ENCODE measurements at places on chromosomes 2 and 18. TPM values are rescaled to one million over a fixed set of nuclear protein-coding genes. Genes with fewer than 3 reads are reported as not detected.
A peak's percentile ranks its signal among the peaks of the same experiment; 100 is the strongest.

PROM2 gene
- 163 TPM for total RNA-seq

GALR1 gene
- total RNA-seq = not detected

MRPL44 gene
- 16.2 TPM for total RNA-seq

RAX gene
- total RNA-seq = 0.18 TPM

ACADL gene
- total RNA-seq = 8.8 TPM

DYNAP gene
- total RNA-seq = not detected

DNA sequence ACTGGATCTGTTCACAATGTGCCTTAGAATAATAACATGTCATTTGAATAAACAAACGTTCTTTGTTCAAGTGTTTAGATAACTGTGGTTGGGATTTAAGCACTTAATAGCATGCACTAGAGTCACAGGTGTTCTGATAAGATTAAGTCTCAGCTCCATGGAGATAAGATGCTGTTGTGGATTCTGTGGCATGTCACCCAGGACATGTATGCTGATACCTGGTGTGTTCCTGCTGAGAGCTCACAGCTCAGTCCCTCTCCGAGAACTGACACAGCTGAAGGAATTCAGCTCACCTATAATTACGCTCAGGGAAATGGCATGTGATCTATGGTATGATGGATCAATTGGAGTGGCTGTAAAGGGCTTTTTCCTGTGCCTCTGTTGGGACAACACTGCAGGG, 75.4 kb upstream of the ST6GAL2 start:
- H3K27me3 ChIP-seq = no peaks in the 10 kb centered on the region
- DNase-seq = no peak
- H3K4me3 ChIP-seq = no peak overlapping the region
- H3K4me1 ChIP-seq = no peaks in the 10 kb centered on the region

DNA sequence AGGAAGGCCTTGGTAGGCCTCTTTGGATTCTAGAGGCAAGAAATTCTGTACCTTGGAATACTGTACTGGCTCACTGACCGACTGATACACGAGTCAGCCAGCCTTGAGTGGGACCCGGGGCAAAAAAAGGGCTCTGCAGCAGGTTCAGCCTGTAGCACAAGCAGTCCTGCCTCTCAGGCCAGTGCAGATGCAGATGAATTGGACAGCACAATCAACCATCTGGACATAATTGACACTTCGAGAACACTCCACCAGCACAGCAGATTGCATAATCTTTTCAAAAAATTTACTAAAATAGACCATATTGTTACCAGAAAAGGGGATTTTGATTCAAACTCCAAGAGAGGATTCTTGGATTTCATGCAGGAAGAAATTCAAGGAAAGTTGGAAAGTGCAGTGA, 241.6 kb downstream of the RPIA start:
- H3K27ac ChIP-seq = peak overlapping the region; percentile 4
- no peaks in the 10 kb centered on the region for H3K36me3 ChIP-seq
- H3K4me1 ChIP-seq = peaks cover 3% of the 10 kb centered on the region
- DNase-seq = no peak
- no peaks in the 10 kb centered on the region for H3K27me3 ChIP-seq

GRCh38 chr18:79844999-79845563, 47.3 kb downstream of the KCNG2 start:
- DNase-seq = peak; percentile 36
- no peak overlapping the region for H3K27ac ChIP-seq
- H3K4me1 ChIP-seq = no peaks in the 10 kb centered on the region
- H3K4me3 ChIP-seq = no peak overlapping the region

GRCh38 chr2:118903551-118904479, 38.2 kb upstream of the MARCO start:
- no peaks in the 10 kb centered on the region for H3K36me3 ChIP-seq
- no peak for DNase-seq
- no peaks in the 10 kb centered on the region for H3K27me3 ChIP-seq
- no peak overlapping the region for H3K4me3 ChIP-seq

- DNase-seq = no peak
- no peaks in the 10 kb centered on the region for H3K4me1 ChIP-seq
- H3K27ac ChIP-seq = no peak overlapping the region
- no peaks in the 10 kb centered on the region for H3K36me3 ChIP-seq
- H3K27me3 ChIP-seq = no peaks in the 10 kb centered on the region
Measured at GRCh38 chr2:12096051-12096787, 349.8 kb downstream of the LPIN1 start.

DNA sequence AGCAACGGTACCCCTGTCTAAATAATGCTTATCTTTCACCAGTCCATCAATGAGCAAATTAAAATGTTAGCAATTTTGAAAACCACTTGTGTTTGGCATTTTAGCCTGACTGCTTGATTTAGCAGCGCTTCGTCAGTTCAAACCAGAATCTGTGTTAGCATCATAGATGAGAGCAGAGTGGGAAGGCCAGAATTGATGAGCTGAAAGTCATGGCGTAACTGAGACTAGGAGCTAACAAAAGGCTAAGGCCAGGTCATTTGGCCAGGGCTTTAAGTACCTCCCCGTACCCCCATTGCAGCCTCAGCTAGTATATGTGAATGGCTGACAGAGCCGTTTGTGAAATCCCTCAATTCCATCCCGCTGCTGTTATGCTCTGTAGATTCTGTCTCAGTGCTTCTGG, 16.0 kb downstream of the APCDD1 start:
- H3K27me3 ChIP-seq = no peaks in the 10 kb centered on the region
- H3K4me3 ChIP-seq = no peak overlapping the region
- no peak overlapping the region for H3K27ac ChIP-seq
- DNase-seq = no peak

DNA sequence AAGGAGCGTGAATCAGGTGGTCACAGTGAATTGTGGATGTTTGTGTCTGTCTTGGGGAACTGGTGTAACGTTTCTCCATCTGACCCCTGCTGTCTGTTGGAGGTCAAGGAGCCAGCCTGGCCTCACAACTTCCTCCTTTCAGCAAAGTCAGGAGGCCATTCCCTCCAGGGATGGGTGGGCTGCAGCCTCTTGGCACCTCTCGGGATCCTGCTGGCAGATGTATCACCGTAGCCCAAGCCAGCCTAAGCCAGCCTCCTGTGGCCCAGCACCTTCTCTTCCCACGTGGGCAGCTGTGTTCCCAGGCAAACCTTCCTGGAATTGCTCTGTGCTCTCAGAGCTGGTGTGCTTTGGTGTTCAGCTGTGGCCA, 30.5 kb downstream of the HPCAL1 start:
- H3K27ac ChIP-seq = no peak overlapping the region
- H3K36me3 ChIP-seq = no peaks in the 10 kb centered on the region
- DNase-seq = no peak
- no peak overlapping the region for H3K4me3 ChIP-seq

DNA sequence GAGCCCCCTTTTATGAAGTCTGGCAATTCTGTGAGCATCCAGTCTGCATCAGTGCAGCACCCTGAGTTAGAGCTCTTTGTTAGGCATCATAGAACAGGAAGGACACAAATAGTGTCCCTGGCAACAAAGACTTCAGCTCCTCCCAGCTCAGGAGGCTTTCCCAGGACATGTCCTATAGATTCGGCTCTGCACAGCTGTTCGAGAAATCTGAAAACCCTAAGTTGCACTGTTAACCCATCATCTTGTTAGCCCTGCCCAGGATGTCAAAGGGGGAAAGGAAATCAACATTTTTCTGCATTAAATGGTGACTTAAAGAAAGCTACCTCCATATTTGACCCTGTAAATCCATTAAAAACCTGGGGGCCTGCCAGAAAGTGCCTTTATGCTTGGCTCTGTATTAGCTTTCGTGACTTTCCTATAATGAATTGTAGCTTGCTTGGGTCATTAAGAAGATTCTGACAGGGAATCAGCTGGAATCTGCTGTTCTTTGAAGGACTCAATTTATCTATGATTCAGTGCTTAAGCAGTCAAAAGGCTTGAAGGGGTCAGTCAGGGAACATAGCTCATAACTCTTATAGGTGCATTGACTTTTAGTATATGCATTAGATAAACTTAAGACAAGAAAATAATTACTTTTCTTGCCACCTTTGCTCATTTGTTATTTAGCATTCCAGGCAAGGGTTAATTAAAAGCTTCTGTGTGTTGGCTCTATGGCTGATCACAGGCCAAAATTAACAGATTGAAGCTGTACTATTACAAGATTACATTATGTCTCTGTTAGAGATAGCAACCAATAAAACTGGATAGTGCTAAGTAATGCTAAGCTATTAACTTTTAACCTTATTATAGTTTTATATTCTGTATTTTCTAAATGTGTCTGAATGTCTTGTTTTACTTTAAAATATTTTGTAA, 20.6 kb downstream of the ERMN start:
- no peaks in the 10 kb centered on the region for H3K4me1 ChIP-seq
- no peaks in the 10 kb centered on the region for H3K27me3 ChIP-seq
- no peak overlapping the region for H3K27ac ChIP-seq

DNA sequence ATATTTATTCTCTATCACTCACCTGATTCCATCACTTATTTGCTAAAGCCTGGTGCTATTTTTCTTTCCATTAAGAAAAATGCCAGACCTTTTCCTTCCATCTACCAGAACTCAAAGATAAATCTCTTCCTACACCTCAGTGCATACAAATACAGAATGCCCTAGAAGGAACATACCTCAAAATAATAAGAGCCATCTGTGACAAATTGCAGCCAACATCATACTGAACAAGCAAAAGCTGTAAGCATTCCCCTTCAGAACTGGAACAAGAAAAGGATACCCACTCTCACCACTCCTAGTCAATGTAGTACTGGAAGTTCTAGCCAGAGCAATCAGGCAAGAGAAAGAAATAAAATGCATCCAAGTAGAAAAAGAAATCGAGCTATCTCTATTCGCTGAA, 315.9 kb upstream of the UBE2E3 start:
- no peak overlapping the region for H3K27ac ChIP-seq
- H3K27me3 ChIP-seq = no peaks in the 10 kb centered on the region
- H3K4me1 ChIP-seq = peaks cover 13% of the 10 kb centered on the region
- no peaks in the 10 kb centered on the region for H3K36me3 ChIP-seq
- DNase-seq = no peak
- H3K4me3 ChIP-seq = no peak overlapping the region

DNA sequence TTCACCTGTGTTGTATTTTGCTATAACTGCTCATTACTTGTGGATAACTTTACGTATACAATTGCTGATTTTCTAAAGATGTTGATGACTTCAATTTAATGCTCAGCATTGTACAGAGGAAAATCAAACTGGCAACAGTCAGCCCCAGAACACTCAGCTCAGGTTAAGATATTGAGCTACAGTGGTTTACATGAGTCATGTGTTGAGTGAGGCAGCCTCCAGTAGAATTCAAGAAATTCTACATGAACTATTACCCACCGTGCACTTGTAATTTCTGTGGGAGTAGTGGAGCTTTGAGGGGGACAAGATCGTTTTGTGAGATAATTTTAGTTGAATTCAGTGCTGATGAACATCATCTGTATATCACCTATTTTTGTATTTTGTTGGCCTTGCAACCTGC, 292.3 kb downstream of the ALPK2 start:
- peaks cover 21% of the 10 kb centered on the region for H3K4me1 ChIP-seq
- DNase-seq = no peak

GRCh38 chr2:117917223-117917917, 96.5 kb downstream of the CCDC93 start:
- H3K36me3 ChIP-seq = peaks cover 61% of the 10 kb centered on the region
- no peak overlapping the region for H3K27ac ChIP-seq
- no peaks in the 10 kb centered on the region for H3K27me3 ChIP-seq
- no peak for DNase-seq

DNA sequence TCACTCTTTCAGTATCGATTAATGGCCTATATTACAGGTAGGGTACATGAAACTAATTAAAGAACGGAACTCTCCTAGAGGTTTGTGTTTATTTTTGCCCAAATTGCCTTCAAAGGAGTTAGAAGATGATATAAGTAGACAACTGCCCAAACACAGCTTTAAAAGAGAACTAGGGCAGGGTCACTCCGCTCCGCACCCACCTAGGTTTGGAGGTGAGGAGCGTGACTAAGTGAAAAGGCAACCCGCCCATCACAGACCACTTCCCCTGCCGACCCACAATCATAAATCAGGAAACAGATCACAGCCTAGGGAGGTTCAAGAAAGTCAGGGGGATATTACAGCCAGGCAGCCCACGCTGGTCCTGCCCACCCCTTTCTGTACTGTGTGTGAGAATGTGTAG, 166.7 kb downstream of the C1D start:
- no peak overlapping the region for H3K27ac ChIP-seq
- H3K4me3 ChIP-seq = no peak overlapping the region

DNA sequence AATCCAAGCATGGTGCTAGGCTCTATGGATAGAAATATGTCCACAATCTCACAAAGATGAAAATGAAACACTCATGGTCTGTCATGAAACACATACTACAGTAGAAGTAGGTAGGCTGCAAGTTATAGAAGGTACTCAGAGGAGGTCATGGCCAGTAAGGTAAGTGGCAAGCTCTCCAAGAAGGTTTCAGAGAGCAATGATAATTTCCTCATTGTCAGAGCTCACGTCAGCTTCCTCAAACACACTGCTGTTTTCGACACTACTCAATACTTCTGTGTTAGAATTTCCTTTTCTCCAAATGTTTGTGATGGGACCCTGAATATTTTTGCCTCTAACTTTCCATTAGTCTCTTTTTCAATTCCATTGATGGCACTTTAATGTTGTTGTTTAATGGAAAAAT, 25.5 kb downstream of the CCDC141 start:
- H3K27ac ChIP-seq = no peak overlapping the region
- DNase-seq = no peak
- no peak overlapping the region for H3K4me3 ChIP-seq
- H3K36me3 ChIP-seq = no peaks in the 10 kb centered on the region
- no peaks in the 10 kb centered on the region for H3K4me1 ChIP-seq

GRCh38 chr2:172046080-172046678, 39.1 kb upstream of the DLX1 start:
- no peak overlapping the region for H3K27ac ChIP-seq
- H3K4me3 ChIP-seq = no peak overlapping the region
- no peaks in the 10 kb centered on the region for H3K27me3 ChIP-seq
